ENCODE measurements at places on chromosomes 13 and 19.
A peak's percentile ranks its signal among the peaks of the same experiment; 100 is the strongest.

DNA sequence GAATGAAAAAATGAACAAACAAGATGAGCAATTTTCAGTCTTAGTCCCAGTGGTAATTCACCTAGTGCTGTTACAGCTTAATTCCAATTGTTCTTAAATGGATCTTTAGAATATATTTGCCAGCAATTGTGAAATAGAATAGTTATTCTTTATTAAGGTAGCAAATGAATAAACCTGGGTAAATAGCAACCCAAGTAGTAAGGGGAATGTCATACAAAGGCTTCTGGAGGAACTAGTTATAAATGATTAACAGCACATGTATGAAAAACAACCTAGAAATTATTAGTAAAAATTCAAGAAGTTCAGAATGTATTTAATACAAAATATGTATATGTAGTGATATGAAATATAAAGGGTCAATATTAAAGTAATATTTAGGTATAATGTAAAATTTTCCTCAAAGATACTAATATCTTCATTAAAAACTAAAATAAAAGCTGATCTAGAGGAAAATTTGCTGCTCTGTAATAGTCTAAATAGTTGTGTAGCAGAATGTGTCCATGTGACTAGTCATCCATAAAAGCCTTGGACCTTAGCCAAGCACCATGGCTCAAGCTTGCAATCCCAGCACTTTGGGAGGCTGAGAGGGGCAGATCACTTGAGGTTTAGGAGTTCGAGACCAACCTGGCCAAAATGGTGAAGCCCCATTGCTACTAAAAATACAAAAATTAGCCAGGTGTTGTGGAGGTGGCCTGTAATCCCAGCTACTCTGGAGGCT lies 535.9 kb upstream of the ATXN8OS start:
- no peak for DNase-seq

GRCh38 chr19:17337675-17338432 lies 501 bp downstream of the GTPBP3 start:
- DNase-seq, result no peak

- DNase-seq, result no peak
Measured at GRCh38 chr13:31773538-31773937, 34.2 kb downstream of the RXFP2 start.

GRCh38 chr19:29311191-29311790 lies 98.3 kb upstream of the UQCRFS1 start:
- no peak for DNase-seq

GRCh38 chr19:38433268-38433733 lies at the start of gene RYR1:
RYR1 (plus strand) TSS chr19:38433691; CDS start chr19:38433830, 139 bp downstream.
- DNase-seq, result peak; percentile 45

- DNase-seq, result peak; percentile 50
Measured at GRCh38 chr19:1407528-1408299, at the start of gene DAZAP1. DAZAP1 (plus strand) TSS chr19:1407586; CDS start chr19:1407774, 188 bp downstream.

- DNase-seq, result peak; percentile 16
Measured at GRCh38 chr13:23547000-23547590, 23.1 kb upstream of the TNFRSF19 start.

DNA sequence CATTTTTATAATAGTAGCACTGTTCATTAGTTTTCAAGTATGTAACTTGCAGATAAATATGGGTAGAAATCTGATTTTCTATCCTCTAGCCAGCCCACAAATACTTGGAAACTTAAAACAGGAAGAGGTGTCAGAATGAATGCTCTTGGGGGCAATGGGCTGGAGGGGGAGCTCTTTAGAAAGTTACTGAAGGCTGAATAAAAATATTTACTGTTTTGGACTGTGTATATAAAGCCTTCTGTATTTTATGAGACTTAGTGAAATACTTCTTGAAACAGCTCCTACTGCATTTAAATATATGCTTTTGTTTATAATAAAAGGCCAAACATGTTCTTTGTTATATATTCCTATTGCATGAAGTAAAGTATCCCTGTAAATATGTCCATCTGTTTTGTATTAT lies 138.8 kb downstream of the RGCC start:
- DNase-seq, result no peak

DNA sequence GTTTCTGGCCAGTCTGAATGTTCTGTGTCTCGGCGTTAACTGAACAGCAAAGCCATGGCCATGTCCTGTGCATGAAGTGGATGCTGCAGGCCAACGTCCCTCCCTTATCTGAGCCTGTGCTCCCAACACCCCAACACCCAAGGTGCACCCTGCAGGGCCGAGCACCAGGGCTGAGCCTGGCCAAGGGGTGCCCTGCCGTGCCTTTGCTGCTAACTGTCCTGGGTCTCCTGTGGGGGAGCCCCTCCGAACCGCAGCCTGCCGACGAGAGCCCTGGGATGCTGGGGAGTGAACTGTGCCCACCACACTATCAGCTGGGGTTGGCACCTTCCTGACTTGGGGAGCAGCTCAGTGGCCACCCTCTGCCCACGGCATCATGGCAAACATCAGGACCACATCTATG lies 17.6 kb downstream of the GPX4 start:
- DNase-seq, result no peak

GRCh38 chr13:29161676-29162075 lies 341.5 kb downstream of the MTUS2 start:
- DNase-seq, result no peak

DNA sequence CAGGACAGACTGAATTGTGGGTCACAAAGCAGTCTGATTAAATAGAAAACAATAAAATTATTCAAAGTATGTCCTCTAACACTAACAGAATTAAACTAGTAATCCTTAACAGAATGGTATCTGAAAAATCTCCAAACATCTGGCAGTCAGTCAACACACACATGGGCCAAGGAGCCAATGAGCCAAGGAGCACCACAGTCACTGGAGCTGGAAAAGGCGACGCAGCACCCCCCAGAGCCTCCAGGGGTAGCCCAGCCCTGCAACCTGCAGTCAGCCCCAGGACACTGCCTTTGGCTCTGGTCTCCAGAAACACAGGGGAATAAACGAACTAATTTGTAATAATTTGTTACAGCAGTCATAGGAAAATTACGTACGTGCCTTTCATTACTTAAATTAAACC lies 12.3 kb downstream of the TUBGCP3 start:
- peak; percentile 17 for DNase-seq

DNA sequence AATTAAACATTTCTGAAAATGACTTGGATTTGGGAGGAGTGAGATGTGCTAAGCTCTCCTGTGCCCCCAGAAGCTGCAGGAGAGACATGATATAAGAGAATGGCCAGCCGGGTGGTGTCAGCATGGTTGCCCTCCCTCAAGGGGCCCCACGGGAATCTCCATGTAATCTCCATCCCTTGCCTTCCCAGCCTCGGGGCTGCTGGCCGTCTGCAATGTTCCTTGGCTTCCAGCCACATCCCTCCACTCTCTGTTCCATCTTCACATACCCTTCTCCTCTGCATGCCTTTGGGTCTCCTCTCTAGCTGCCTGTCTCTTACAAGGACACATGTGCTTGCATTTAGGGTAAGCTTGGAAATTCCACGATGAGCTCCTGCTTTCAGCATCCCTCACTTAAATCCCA lies 172.0 kb downstream of the TSHZ3 start:
- no peak for DNase-seq

- peak; percentile 94 for DNase-seq
Measured at GRCh38 chr19:55206664-55207500, 2.4 kb downstream of the PTPRH start.

DNA sequence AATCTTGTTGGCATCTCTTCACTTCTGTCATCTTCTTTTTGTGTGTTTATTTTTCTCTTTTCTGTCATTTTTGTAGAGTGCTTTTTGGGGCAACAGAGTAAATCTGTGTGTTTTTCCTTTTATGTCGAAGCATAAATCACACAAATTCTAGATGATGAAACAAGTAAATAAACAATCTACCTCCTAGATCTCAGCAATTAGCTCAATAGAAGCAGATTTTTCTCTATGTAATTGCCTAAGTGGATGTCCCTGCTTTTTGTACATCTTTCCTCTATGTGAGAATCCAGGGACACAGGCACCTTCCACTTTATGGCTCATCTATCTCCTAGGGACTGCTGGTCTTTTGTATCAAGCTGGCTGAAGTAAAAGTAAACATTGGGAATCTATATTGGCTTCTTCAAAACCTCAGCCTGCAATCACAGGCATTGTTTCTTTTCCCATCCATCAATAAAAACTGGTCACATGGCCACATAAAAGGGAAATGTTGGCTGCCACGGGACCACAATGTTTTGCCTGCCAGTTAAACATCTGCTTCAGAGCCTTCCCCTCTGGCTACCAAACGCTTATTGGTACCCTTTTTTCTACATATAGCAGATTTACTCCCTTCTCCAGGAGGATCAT lies 323.8 kb downstream of the LMO7 start:
- DNase-seq, result no peak

DNA sequence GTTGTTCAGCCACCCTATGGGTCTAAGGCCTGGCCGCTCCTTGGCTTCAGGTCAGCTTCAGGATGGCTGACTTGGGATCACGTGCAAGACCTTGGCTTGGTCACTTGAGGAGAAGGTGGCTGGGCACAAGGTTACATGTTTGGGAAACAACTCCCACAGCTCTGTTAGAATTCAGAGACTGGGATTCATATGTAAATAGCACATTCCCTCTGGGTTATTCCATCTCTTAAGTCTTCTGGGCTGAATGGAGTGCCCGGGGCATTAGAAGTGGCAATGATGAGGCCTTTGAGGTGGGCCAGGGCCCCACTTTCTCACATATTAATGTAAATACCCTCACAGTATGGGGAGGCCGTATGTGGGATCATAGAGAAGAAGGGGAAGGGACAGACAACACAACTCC lies 150.9 kb downstream of the EFNB2 start:
- no peak for DNase-seq

DNA sequence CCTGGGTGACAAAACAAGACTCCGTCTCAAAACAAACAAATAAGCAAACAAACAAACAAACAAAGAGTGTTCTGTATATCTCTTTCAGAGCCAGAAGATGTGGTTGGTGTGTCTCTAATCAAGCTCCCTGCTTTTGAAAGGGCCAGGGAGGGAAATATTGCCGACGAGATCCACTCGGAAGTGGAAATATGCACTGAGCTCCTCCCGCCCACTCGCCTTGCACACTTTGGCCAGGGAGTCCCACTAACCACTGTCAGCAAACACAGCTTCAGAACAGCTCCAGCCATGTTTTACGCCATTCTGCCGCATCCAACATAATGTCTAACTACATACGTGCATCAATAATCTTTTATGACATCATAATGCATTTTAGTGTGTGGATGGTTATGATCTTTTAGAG lies 155.5 kb upstream of the VSTM2B start:
- no peak for DNase-seq

DNA sequence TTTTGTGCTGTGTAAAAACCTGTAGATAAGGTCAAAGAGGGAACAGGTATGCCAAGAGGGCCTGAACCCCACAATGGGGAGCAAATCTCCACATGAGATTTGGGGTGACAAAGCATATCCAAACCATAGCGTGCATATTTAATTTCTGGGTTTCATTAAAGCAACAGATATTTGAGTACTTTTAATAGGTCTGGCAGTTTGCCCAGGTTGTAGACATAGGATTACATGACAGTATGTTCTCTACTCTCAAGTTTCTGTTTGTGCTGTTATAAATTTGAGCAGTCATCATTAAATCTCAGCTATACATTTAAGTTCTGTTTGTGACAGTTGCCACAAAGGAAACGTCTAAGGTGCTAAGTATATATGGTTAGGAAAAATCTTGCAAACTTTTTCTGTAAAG lies 236.4 kb downstream of the ATP8A2 start:
- no peak for DNase-seq

DNA sequence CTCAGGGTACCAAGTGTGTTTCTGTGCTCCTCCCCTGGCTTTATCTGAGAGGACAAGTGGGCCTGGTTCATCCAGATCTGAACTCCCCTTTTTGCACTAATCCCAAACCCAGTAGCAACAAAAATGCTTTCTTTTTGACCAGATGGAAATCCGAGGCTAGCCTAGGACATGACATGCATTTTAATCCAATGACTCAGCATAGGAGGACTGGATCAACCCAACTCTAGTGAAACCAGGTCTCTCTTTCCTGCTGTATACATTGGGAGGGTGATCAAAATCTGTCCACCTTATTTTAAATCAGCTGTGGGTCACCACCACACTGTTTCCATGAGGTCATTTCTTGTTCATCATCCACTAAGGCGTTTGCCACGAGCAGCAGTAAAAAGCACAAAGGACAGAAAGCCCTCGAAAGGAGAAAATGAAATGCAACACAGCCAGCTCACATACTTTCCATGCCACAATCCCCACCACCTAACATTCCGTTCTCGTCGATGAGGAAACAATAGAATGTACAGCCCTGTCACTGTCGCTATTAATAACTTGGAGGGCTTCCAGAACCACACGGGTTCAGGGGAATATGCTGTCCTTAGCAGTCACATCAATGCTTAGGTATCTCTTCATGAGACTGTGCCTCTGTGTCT lies 543.0 kb downstream of the IRS2 start:
- DNase-seq, result peak; percentile 9

DNA sequence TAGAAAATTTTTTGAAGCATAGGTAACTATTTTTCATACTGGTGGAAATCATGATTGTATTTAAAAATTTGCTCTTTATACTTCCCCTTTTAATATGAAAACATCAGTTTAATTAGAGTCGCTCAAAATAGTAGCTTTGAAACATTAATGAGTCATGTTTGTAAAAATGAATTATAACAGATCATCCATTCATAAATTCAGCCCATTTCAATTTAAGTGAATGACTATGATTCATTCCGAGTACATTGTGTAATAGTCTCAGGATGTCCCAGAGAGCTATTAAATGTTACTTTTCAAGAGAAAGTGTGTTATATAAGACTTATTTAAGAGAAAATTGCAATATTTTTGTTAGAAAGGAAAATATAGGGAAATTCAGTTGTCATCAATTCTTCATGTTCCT lies 111.0 kb downstream of the FNDC3A start:
- no peak for DNase-seq

DNA sequence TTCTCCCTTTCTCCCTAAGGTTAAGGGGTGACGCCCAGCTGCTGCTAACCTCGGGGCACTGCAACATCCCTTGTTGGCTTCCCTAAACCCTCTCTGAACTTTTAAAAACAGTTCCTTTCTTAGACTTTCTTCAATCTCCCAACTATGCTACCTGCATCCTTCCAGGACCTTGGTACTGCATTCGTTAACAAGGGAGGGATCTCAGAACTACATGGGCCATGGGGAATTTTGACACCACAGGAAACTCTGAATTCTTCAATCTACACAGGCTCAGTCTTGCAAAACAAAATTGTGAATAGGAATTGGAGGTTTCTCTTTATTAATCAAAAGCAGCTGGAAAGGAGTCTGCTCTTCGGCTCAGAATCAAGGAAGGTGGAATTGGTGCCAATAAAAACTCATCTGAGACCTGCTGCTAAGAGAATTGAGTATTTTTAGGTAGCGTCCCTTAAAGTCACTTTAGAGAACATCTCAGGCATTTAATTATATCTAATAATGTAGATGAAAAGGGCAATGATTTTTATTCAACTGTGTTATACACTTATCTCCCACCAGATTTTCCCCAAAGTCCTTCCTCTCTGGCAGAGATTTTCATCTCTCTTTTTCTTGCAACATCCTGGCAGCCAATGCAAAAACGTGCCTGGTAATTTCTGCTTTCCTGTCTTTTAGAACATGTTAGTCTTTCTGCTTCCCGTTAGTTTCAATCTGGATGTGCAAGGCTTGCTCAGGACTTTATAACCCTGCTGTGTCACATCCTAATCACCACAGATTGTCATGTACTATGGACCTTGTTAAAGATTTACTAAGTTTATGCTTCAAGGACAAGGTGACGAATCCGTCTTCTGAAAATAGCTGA lies 69.1 kb upstream of the SLC15A1 start:
- DNase-seq, result no peak

- DNase-seq, result peak; percentile 26
Measured at GRCh38 chr19:55958356-55958755, 10.7 kb downstream of the NLRP8 start.

GRCh38 chr13:113064534-113065405 lies 40.8 kb upstream of the F7 start:
- DNase-seq, result no peak

- no peak for DNase-seq
Measured at GRCh38 chr19:19119325-19120237, 18.7 kb downstream of the TMEM161A start.
